ENCODE measurements at places on chromosomes 1 and 21.
A peak's percentile ranks its signal among the peaks of the same experiment; 100 is the strongest.

DNA sequence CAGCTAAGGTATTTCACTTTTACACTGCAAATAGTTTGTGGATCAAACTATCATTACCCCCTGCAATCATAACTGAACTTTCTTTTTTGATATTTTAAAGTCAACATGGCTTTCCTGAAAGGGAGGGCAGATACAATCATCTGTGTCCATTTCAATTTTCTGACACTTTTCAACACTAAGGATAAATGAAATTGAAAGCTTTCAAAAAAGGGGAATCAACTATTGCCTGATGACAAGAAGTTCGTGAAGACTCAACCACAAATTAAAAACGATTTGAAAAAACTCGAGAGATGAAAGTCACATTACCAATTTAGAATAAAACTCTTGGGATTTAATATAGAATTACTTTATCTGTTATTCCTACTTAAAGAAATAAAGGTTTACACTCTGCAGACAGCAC lies 11.7 kb downstream of the SRSF4 start:
- DNase-seq: no peak

DNA sequence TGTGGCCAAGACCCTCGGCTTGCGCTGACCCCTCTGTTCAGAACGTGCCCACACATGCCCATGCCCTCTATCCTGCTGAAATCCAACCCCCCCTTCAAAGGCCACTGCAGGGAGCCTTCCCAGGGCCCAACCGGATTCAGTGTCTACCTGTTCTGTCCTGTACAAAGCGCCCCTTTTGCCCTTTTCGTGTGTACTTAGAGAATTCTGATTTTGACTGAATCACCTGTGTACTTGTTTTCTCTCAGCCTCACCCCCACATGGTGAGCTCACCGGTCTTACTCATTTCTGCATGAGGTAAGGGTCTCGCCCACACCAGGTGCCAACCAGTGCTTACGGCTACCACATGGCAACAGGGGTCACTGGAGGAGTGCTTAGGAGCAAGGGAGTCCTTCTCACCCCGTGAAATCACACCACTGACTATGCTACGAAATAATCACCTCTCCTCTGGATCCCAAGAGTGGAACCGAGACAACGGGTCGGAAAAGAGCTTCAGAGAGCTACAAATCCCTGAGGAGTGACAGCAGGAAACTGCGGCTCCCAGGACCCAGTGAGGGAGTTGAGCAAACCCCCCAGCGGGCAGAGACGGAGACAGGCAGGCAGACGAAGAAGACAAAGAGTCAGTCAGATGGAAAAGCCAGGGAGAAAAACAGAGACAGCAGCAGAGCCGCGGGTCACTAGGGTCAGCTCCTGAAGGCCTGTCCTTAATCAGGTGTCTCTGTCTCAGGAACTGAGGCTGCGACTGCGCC lies 2.1 kb upstream of the S100A2 start:
- DNase-seq: no peak

DNA sequence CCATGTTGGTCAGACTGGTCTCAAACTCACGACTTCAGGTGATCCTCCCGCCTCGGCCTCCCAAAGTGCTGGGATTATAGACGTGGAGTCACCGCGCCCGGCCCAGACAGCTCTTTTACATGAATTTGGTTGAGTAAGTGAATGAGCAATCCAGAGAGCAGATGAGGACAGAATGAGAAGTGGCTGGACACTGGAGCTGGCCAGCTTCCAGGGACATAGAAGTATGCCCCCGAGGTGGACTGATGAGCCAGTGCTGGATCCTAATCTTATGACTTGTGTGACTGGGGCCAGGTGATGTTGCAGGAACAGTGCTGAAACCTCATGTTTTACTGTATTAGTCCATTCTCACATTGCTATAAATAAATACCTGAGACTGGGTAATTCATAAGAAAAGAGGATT lies 35.9 kb upstream of the KANK4 start:
- DNase-seq: no peak

DNA sequence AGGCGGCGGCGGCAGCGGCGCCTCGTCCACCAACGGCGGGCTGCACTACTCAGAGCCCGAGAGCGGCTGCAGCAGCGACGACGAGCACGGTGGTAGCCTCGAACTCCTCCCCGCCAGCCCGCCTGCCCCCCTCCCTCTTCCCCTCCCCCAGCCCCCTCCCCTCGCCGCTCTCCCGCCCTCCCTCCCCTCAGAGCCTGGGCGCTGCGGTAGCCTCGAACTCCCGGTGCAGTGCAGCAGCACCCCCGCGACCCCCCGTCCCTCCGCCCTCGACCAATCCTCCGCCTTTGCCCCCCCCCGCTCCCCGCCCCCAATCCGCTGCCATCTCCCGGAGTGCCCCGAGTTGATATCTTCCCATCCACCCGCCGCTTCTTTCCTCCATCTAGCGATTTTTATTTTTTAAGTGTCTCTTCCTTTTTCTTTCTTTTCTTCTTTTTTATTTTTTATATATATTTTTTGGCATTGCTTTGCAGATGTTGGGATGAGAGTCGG lies 516 bp downstream of the RCOR3 start:
- peak; percentile 55 for DNase-seq

GRCh38 chr21:21003701-21004100 lies 5.5 kb downstream of the NCAM2 start:
- no peak for DNase-seq

GRCh38 chr21:33127868-33128242 lies 57.9 kb downstream of the OLIG1 start:
- DNase-seq: no peak

DNA sequence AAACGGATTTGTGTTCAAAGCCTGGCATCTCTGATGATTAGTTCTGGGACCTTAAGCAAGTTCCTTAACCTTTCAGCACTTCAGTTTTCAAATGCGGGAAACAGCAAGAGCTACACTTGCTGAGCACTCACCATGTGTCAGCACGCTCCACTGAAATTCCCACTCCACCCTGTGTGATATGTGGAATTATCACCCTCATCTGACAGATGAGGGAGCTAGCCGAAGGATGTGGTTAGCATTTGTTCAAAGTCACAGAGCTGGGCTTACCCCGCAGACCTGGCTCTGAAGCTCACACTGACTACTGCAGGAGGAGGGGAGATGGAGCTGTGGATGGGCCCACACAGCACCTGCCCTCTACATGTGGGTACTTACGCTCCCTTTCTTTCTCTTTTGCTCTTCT lies 29.1 kb downstream of the IL12RB2 start:
- peak; percentile 21 for DNase-seq

- no peak for DNase-seq
These were observed 49.4 kb upstream of the KIF1B start for GRCh38 chr1:10160907-10161490.

DNA sequence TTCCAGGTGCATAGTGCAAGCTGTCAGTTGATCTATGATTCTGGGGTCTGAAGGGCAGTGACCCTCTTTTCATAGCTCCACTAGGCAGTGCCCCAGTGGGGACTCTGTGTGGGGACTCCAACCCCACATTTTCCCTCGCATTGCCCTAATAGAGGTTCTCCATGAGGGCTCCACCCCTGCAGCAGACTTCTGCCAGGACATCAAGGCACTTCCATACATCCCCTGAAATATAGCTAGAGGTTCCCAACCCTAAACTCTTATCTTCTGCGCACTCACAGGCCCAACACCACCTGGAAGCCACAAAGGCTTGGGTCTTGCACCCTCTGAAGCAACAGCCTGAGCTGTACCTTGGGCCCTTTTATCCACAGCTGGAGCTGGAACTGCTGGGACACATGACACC lies 65.7 kb upstream of the PKN2 start:
- DNase-seq: no peak

DNA sequence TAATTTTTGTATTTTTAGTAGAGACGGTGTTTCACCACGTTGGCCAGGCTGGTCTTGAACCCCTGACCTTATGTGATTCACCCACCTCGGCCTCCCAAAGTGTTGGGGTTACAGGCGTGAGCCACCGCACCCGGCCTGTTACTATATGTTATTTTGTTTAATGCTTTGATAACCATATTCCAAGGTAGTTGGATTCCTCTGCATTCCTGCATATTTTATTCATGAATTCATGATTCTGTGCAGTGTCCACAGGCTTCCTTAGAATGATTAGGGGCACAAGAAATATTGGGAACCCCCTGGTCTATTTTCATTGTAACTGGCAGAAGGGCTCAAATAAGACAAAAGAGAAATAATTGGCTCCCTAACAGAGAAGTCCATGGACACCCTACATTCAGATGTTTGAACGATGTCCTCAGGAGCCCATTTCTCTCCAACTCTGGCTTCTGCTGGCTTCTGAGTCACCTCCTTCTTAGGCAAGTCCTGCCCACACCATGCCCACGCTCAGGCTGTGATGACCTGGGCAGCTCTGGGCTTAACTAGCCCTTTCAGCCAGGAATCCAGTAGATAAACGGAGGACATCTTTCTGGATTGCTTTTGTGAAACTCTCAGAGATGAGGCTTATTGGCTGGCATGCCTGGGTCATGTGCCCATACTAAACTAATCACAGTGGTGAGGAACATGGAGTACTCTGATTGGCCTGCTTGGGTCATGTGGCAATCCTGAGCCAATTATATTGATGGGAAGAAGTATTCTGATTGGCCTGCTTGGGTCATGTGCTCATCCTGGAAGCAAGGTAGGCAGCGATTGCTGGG lies 32.6 kb downstream of the TNFRSF8 start:
- no peak for DNase-seq

- no peak for DNase-seq
These were observed 13.3 kb upstream of the SYNC start for GRCh38 chr1:32715901-32716311.

DNA sequence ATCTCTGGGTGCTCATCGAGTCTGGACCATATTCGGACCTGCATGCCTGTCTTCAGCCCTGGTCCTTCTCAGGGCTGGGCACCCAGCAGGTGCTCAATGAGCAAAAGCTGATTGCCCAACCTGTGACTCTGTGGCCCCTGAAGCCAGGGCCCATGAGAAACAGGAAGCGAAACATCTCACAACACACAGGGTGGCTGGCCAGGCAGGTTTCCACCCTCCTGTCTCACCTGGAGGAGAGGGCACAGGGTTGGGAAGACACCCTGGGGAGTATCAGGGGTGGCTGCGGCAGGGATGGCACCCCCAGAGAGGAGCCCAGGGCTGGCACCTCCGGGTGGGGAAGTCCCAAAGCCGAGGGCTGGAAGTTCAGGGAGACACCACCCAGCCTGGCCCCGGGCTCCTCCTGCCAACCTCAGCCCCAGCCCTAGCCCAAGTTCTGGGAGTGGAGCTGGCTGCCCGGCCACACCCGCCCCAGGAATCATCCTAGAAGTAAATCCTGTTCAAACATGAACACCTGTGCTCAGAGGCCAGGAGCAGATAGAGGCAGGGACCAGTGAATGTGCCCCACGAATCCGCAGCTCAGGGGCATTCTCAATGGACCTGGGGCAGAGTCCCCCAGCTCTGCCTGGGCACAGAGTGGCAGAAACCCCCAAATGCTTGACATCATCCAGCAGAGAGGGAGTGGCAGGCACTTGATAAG lies 54.6 kb downstream of the RAP1GAP start:
- no peak for DNase-seq

DNA sequence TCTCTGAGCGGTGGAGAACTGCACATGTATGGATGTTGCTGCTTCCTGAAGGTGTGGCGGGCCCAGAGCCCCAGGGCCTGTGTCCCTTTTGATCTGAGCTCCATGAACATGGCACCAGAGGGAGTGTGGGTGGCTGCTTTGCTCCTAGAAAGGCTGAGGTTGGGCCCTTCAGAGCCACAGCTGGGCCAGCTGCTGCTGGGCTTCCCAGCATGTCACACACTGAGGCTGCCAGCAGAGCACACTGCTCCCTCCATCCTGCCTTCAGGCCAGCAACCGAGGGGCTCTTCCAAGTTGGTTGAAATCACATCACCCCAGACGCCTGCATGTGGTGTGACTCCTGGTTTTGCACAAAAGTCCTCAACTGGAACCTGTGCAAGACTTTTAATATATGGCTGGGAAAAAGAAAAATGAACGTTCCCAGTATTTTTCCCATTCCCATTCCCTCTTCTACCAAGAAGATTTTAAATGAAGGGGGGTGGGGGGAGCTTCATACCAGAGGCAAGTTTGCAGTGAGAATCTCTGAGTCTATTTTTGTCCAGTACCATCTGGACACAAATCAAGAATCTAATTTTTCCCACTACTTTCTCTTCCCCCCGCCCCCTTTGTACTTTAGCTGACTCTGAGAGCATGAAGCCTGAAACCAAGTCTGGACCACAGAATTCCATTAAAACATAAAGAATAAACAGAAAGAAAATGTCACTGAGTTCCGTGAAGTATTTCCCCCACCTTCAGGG lies 26.2 kb upstream of the NGF start:
- no peak for DNase-seq

DNA sequence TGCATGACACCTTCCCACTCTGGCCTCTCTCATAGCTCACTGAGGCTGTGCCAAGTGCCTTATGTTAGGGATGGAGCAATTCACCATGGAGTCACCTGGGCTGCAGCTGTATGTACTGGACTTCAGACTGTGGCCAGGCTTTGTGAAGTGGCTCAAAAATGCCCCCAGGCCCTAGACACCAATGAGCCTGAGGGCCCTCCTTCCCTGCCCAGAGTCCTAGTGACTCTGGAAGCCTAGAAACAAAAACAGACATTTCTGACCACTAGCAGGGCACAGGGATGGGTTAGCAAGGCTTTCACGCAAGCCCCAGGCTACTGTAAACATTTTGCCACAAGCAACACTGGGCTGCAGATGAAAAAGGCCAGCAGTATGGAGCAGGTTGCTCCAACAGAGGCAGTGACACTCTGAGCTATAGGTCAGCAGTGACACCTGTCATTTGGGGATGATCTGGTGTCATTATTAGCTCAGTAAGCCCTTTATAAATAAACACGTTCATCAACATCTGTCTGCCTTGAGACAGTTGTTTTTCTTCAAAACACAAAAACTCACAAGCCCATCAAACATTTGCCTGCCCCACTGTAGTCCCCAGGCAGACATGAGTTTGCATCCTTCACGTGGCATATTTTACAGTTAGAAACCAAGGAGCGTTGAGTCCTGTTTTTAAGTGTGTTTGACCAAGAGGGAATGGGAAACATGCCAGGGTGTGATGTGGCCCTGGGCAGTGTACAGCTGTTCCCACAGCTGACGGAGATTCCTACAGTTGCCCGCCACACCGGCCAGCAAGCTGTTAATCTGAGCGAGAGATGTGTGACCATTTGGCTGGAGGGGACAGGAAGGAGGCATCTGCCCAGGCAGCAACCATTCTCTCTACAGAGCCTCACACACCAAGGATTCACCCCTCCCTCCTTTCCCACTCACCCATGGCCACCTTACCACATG lies 66.8 kb downstream of the KCNN3 start:
- no peak for DNase-seq

DNA sequence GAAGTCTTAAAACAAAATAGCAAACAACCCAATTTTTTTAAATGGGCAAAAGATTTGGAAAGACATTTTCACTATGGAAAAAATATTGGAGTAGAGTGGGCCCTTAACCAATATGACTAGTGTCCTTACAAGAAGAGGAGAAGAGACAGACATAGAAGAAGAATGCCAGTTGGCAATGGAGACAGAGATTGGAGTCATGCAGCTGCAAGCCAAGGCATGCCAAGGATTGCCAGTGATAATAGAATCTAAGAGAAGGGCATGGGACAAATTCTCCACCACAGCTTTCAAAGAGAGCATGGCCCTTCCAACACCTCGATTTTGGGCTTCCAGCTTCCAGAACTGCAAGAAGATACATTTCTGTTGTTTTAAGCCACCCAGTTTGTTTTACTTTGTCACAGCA lies 92.7 kb downstream of the RGS2 start:
- DNase-seq: no peak

All from CD4-positive, alpha-beta T cell treated with Interleukin-6 at 100 ng/mL for 8 hours (primary cell).